ENCODE measurements at places on chromosomes 1 and 21.

GRCh38 chr1:5659606-5660005 is 332.6 kb downstream of the NPHP4 start:
- DNase-seq = no peak

GRCh38 chr21:38567970-38568360 is 69.7 kb upstream of the ERG start:
- no peak for DNase-seq

GRCh38 chr1:171515299-171515698 is 30.0 kb downstream of the PRRC2C start:
- no peak for DNase-seq

- no peak for DNase-seq
Observed at GRCh38 chr1:103129796-103130195, 21.5 kb upstream of the COL11A1 start.

- DNase-seq = no peak
Observed at GRCh38 chr1:10665930-10666850, 130.3 kb downstream of the CASZ1 start.
